ENCODE measurements at places on chromosomes 5 and 9.

- DNase-seq: no peak
Observed at GRCh38 chr9:24118190-24118589, 292.1 kb upstream of the ELAVL2 start.

- peak; percentile 89 for DNase-seq
Observed at GRCh38 chr5:32489791-32490562, 45.4 kb upstream of the ZFR start.

- DNase-seq: no peak
Observed at GRCh38 chr5:178425621-178426068, 164.5 kb downstream of the COL23A1 start.

DNA sequence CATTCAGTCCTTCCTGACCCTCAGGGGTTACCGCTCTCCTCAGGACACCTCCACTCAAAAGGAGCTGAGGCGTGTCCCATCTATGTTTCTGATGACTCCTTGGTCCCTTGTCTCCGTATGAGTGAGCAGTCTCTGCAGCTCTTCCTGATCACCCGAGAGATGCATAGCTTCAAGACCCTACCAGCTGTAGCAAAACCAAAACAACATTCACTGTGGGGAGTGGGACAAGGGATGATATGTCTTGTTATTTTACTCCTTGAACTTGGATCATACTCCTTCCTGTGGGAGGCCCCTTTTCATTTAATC lies 14.4 kb downstream of the GLDC start:
- DNase-seq: no peak
